ENCODE measurements at places on chromosomes 12 and 14.

DNA sequence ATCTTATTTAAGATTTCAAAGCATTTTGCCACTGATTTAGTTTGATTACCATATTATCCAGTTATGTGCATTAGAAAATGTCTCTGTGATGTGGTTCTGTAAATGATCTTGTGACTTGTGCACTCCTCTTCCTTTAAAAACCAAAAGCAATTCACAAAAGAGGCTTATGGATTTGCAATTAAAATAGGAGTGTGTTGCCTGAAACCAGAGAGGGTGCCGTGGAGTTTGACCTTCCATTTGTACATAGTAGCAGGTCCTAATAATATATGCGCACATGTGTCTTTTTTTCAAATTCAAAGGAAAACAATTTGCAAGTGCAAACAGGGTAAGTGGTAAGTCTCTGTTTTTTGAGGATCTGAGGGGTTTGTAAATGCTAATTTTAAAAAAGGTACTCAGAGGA lies 470.9 kb downstream of the VRK1 start:
- DNase-seq = no peak

DNA sequence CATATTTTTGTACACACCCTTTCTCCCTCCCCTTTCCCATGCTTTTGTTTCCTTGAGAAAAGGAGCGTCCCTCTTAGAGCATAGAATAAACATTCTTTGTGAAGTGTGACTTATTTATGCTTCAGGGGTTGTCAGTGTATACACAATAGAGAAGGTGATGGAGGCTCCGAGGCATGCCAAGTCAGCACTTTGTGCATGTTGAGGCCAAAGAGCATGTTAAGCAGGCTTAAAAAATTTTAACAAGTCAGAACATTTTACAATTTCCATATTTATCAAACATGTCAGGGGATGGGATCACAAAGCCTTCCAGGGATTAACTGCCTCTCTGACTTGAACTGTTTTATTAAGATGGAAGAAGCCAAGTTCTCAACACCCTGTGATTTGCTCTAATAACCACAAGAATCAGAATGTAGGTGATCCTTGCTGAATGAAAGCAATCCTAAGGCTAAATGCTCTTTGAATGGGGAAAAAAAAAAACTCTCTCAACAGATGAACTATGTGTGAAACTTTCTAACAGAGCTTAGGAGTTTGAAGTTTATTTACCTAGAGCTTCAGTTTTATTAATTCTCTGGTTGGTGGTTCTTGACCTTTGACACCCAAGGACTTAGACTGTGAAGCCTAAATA lies 223.1 kb downstream of the RAD51B start:
- no peak for DNase-seq

DNA sequence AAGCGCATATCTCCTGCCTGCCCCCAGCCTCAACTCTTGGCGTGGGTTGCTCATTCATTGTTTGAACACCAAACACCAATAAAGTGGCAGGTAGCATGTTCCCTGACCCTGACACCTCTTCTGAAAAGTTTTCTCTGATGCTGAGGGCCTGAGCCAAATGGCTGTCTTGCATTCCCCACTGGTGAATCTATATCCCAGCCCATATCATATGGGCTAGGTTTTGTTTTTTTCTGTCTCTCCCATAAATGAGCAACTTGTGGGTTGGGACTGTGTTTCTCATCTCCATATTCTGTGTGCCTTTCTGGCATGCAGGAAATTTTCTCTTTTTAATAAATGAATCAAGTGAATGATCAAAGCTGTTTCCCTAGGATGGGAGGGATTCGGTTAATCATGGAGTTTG lies 5.0 kb downstream of the MYO1A start:
- DNase-seq = no peak

GRCh38 chr14:69664865-69665526 lies 53.6 kb downstream of the SUSD6 start:
- DNase-seq = no peak

DNA sequence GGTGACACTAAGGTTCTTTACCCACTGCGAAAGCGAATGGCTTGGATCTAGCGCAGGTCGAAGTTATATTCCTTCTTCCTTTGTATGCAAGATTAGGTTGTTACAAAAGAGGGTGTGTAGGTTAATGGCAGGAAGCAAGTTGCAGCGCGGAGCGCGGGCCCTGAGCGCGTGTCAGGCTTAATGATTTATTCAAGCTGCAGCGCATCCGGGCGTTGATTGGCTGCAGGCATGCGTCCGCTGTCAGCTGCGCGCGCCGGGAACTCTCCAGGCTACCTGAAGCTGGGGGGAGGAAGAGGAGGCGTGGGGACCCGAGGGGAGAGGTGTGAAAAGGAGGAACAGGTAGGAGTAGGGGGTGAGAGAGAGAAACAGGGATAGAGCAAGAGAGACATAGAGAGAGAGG lies 7.4 kb downstream of the ASCL1 start:
- no peak for DNase-seq

- no peak for DNase-seq
Measured at GRCh38 chr12:107320033-107320928, 226.9 kb upstream of the CRY1 start.

- DNase-seq = no peak
Measured at GRCh38 chr14:31207287-31207754, 272 bp downstream of the HECTD1 start.

DNA sequence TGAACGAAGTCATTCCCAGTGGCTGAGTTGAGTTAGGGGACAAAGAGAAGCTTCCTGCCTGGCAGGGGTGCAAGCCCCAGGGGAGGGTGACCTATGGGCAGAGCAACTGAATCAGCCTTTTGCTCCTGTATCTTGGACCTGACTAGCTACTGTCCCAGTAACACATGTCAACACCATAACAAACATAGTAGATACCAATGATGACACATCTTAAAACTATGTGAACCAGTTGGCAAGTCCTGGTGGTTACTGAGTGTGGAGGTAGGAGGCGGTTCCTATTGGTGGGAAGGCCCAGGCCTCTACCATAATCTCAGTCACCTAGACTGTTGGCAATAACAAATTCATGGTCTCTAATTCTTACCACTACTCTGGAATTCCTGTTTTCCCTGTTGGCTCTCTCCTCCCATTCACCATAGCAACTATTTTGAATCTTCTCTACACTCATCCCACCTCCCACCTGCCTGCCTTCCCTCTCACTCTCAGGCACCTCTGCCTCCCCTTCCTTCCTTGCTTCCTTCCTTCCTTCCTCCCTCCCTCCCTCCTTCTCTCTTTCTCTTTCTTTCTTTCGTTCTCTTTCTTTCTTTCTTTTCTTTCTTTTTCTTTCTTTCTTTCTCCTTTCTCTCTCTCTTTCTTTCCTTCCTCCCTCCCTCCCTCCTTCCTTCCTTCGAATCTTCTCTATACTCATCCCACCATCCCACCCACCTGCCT lies 8.1 kb upstream of the P2RX7 start:
- no peak for DNase-seq

- no peak for DNase-seq
Measured at GRCh38 chr12:122208073-122208820, 4.7 kb downstream of the B3GNT4 start.

DNA sequence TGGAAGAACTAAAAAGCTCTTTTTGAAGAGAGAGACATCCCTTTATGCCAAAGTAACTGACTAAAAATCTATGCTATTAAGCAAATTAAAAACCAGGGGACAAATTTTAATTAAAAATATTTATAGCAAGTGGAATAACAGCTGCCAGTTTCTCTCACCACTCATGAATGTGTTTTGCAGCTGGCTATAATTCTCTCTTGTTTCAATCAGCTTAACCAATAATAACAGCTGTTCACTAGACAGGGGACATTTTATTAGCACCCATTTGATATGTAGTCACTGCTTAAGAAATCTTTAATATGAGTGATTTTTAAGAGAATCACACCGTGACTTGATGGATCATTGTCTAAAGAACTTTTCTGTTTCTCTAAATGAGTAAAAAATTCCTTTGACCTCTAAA lies 34.2 kb upstream of the KRR1 start:
- no peak for DNase-seq
